Effector CD8-positive, alpha-beta T cell (primary cell): ENCODE measurements at places on chromosomes 5 and 9.

GRCh38 chr9:95406121-95406520 is 88.6 kb upstream of the FANCC start:
- DNase-seq = no peak

DNA sequence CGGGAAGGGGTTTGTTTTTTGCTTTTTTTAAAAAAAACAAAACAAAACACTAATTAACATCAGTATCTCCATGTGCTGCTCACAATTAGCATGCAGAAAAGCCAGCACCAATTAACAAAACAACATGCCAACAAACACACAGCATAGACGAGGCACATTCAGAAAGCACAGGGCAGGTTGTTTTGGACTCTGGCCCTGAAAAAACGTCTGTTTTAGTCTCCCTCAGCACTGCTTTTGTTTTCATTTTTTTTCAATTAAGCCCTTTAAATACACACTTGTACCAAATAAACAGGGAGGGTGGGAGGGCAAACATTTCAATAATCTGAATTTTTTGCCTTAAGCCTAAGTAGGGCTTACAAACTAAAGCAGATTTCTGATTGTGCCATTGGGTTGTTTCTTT is 309.6 kb downstream of the DTWD2 start:
- DNase-seq = no peak

DNA sequence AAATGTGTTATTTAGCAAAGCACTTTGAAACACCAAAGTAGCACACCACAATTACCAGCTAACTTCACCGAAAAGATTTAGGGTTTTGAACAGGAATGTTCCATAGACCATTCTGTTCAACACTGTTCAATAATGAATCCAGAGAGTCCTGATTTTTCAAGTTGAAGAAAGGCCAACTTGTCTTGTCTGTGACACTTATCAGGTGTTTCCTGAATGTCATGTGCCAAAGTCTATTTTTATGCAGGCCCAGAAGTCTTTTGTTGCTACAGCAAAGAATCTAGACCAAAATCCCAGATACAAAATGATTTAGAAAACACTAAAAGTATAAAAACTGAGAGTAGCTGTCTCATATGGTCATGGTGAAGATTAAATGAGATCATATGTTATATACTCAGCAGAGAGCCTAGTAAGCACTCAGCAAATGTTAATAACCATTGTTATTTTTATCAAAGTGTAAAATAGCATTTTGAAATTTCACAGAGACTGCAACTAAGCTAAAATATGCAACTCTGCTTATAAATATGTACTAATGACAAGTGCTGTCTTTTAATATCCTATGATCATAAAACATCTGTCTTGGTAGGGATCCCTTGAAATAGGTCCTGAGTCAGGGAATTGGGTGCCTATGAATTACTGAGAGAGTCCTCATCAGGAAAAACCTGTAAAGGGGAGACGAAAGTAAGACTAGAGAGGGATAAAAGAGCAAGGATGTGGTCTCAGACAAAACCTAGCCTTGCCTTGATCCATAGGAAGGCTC is 122.4 kb upstream of the SLC12A2 start:
- DNase-seq = no peak

DNA sequence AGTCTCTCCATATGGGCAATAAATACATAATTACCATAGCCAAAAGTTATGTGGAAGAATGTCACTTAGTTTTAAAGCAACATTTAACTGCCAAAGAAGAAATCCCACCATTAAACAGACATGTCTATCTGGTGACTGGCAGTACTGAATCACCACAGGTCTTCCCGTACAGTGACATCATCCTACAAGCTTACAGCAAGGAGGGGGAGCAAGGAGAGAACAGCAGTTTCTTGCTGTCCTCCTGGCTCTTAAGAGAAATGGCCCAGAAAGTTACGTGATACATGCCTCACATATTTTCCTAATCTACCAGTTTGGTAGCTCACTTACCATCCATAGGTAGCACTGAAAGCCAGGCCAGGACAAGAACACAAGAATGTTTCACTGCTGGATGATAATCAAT is 671.0 kb downstream of the DMRTA1 start:
- no peak for DNase-seq

GRCh38 chr9:136051837-136052471 is 43.1 kb downstream of the NACC2 start:
- no peak for DNase-seq

DNA sequence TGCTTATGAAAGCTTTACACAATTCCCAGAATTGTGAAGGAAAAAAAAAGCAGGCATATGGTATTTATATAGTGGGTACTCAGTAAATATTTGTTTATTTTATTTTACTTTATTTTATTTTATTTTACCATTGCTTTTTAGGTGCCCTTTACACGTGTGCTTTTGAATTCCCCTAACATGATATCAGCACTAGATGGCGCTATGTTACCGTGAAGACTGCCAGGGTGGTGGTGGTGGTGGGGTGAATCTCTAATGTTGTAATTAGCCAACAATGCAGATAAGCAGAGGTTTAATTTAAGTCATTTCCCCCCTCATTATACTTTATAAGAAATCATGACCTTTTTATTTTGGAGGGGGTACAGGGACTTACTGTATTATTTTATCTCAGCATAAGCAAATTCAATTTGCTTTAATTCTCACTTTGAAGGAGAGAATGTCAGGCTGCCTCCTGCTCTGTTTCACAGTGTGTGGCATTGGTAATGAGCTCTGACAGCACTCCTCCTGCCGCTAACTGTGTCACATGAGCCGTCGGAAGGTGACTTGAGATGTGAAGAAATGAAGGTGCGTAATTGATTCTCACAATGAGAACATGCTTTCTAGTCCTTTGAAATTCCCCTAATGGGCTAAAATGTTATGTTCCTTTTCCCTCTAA is 165.6 kb downstream of the YTHDC2 start:
- no peak for DNase-seq

DNA sequence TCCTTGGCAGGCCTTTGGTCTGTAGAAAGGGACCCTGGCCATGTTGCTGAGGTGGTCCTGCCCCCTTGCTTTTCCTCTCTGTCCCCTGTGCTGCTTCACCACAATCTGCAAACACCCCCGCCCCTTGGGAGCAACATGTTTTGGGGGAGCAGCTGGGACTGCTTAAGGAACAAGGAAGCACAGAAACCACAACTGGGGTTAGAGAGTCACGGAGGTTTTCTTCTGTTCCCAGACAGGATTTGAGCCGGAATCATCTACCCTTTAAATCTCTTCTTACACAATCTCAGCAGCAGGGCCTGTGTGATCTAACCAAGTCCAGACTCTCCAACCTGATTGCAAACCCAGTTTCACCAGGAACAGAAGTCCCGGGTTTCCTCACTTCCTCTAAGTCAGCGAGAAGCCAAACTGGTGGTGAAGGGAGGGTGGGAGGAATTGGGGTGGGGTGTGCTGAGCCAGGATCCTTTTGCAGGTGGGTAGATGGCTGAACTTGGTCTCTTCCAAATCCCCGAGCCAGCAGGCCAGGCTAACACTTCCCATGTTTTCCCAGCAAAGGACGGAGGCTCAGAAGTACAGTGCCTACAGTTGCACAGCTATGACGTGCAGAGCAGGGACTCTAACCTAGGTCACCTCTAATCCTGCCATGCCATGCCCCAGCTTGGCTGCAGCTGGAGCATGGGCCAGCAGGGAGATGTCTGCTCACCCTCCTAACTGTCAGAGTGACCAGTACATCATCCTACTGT is 25.0 kb downstream of the SH3PXD2B start:
- DNase-seq = no peak

GRCh38 chr5:27944471-27944870 is 906.1 kb upstream of the CDH9 start:
- DNase-seq = no peak

DNA sequence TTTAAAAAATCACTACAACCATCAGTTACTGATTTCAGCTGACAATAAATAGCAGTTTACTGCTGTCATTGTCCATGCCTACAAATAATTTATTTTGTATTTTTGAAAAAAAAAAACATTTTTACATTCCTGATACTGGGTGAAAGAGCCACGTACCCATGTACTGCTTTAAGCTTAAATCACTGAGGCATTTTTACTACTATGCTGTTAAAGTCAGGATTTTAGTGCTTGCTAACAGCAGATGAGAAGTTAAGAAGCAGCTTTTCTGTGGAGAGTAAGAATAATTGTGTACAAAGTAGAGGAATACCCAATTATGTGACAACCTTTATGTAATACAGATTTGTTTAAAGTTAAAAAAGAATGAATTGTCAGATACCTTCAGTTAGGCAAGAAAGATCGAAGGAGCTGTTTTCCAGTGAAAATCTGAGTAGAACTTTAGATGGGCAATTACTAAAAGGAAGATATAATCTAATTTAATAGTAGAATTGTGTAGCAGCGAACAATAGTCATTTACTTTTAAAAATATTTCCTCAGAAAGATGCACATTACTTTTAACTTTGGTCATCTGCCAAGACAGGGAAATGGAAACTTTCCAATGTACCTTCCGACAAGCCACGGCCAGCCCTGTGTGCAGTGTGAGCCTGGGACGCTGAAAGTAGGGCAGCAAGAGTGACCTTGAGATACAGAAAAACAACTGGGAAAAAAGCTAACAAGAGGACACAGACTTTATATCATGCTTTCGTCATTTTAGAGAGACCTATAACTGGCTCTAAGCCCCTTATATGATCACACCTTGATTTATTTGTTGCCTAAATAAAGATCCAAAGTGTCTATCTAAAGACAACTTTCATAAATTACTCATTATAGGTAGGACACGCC is 39.9 kb downstream of the RHOBTB3 start:
- DNase-seq = no peak

GRCh38 chr5:119353213-119353612 is 2.6 kb upstream of the TNFAIP8 start:
- no peak for DNase-seq

- DNase-seq = no peak
These were observed 510.1 kb upstream of the CDH9 start for GRCh38 chr5:27548484-27548883.

- no peak for DNase-seq
These were observed 400.3 kb downstream of the EBF1 start for GRCh38 chr5:158699298-158699880.

GRCh38 chr5:83340511-83340918 is 131.0 kb upstream of the VCAN start:
- no peak for DNase-seq

DNA sequence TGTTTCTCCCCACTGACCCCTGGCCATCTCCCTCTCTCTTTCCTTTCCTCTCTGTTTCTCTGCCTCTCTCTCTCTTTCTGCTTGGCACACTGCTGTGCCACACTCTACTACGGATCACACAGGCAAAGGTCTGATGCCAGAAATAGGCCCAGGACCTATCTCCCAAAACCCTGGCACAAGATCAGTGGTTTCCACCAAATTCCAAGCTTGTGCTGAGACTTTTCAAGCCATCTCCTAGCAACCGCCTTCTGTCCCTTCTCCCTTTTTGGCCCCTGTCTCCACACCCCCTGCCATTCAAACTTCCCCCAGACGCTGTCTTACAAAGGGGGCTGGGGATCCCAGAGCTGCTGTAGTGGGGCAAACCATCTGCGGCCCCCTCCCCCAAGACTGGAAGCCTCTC is 38.5 kb upstream of the RARS1 start:
- no peak for DNase-seq

- DNase-seq = no peak
These were observed 116.0 kb downstream of the MACIR start for GRCh38 chr5:103374473-103374963.

DNA sequence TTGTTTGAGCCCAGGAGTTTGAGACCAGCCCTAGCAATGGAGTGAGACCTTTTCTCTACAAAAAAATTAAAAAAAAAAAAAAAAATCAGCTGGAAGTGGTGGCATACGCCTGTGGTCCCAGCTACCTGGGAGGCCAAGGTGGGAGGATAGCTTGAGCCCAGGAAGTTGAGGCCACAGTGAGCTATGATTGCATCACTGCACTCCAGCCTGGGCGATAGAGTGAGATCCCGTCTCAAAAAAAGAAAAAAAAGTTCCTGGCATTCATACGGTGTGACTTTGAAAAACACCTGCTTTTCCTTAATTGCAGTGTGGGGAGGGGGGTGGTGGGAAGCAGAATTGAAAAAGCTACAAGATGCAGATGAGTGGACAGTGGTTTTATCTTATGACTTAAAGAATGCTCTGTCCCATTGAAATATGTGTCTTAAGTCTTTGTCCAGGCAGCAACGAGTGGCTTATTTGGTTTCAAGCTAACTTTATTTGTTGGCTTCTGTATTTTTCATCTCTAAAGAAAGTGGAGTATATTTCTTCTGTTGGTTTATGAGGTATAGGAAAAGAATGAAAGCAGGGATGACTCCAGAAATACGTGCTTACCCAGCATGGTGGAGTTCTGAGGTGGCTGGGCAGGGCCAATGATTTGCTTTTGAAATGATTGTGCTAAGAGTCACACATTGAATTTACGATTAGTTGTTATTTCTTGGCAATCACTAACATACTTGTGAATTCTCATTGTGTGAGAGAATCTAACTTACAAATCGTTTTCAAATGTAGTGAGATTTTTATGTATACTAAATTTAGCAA is 27.8 kb downstream of the ROPN1L start:
- no peak for DNase-seq

DNA sequence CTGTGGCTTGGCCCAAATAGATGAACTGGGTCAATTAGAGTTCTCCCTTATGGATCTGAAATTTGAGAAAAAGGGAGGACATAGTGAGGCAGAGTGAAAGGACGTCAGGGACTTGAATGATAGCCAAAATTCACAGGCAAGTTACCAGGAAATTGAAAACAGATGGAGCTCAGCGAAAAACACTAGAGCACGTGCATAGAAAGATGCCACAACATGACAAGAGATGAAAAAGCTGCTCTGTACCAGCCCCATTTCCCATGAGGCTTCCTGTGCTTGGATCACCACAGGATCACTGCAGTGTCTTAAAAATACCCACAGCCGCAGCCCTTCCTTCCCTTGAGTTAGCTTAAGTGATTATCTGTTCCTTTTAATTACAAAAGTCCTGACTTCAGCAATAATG is 39.0 kb upstream of the HOMER1 start:
- DNase-seq = no peak

GRCh38 chr9:7909537-7909936 is 110.0 kb upstream of the DMAC1 start:
- no peak for DNase-seq

DNA sequence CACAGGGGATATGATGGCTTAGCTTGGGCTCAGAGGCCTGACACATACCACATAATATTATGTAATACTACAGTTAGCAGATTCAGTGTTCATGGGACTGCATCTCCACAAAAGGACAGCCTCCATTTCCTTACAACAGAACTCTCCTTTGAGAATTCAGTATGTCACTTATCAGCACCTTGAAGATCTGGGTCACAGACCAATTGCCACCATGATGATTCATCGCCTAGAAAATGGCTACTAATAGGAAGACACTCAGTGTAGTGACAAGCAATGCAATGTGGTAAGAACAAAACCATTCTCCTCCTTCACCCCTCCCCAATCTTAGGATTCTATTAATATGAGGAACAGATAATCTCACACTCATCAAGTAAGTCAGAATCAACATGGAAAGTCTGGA is 38.7 kb upstream of the PRLR start:
- DNase-seq = no peak

GRCh38 chr9:127612939-127613582 is 984 bp downstream of the STXBP1 start:
- DNase-seq = peak; percentile 21

GRCh38 chr9:73871636-73872035 is 625.5 kb upstream of the RORB start:
- DNase-seq = no peak

- DNase-seq = no peak
These were observed 23.4 kb upstream of the LECT2 start for GRCh38 chr5:135978212-135978631.
